ENCODE measurements at places on chromosomes 13 and 19.

DNA sequence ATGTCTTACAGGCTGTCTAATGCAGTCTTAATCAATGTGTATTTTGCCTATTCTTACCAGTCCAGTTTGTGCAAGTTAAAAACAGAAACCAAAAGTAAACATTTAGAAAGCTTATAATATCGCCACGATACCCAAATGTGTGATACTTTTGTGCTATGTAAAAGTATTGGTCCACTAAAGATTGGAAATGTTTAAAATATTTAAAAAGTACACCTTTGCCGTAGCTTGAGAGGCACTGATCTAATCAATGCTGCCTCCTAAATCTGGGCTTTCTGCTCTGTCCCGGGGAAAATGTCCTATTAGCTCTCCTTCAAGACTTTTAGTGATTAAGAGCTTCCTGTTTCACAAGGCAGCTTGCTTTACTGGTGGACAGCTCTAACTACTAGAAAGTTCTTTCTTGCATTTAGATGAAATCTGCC, 64.7 kb downstream of the DNAJC15 start:
- no peak for DNase-seq

DNA sequence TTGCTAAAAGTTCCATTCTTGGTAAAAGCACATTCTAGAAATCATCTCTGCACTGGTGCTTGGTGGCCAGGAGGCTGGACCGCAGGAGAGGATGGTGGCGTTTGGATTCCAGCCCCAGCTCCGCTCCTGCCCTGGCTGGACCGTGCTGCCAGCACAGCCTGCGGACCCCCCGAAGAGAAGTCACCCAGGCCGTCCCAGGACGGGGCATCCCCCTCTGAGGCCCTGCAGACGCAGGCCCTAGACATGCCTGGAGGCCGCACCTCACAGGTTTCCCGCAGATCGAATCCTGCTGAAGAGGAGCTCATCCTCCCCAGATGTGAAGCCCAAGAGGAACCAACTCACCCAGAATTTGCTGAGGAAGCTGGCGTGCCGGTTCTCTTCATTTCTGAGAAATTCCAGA, 159.0 kb downstream of the TEX29 start:
- no peak for DNase-seq

DNA sequence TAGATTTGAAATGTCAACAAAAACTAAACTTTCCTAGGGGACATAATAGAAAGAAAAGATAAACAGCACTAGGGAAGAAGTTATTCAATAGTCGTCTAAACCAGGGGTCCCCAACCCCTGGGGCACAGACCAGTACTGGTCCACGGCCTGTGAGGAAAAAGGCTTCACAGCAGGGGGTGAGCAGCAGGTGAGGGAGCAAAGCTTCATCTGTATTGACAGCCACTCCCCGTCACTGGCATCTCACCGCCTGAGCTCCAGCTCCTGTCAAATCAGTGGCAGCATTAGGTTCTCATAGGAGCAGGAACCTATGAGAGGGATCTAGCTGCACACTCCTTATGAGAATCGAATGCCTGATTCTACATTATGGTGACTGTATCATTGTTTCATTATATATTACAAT, 382.7 kb downstream of the MYO16 start:
- no peak for DNase-seq

DNA sequence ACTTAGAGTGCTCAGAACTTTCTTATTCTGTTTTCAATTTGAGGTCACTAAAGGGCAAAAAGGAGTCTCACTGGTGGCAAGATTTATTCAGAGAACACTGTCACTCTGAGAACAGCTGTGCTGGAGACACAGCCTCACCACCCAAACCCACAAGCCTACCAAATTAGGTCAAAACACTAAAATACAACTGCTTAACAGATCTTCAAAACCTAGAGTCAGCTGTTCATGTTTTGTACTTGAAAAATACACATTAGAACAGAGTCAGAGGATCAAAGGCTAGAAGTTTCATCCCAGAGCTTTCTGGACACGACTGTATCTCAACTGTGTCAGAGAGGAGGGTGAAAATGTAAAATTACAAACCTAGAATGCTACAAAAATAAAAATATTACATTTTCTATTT, 89.3 kb downstream of the MIPEP start:
- DNase-seq, result no peak

DNA sequence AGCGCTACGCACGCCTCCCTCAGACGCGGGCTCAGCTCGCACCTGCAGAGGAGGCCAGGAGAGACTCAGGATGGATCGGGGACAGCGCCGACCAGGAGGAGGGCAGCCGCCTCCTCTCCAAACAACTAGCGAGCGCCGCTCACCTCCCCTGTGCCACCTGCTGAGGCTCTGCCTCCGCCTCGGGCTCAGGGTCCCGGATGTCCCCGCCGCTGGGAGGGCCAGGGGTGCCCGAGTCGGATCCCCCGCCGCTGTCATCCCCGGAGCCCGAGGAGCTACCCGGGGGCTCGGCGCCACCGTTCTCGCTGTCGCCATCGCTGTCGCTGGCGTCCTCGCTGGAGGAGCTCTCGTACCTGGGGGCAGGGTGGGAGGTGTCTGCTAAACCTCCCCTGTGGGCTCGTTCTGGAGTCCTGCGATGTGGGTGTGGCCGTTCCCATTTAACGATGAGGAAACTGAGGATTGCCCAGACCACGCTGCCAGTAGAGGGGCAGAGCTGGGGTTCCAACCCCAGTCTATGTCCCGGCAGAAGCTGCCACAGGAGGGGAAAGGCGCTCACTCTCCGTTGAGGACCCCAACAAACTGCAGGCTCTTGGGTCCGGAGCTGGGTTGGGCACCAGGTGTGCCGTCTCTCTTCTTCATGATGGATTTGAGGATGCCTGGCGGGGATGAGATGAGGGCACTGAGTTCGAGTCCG, 9.2 kb downstream of the KANK3 start:
- no peak for DNase-seq

GRCh38 chr13:67518785-67519184, 288.6 kb upstream of the PCDH9 start:
- DNase-seq, result no peak

DNA sequence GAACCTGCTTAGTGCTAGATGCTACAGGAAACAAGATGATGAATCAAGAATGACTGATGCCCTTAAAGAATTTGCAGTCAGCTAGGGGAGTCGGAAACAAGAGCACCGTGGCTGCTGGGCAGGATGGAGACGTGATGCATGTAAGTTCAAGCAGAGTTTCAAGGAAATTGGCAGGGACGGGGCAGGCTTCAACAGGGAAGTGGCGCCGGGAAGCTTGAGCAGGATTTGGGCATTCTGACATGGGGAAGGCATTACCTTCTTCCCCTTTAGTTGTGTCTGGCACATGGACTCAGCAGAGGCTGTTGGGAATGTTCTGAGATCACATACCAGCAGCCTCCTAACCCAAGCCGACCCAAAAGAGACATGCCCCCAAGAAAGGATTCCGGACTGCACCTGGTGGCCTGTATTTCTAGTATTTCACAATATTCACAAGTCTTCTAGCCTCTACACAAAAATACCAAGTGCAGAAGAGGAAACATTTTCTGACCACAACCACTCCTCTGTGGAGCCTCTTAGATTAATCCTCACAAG, 138.2 kb downstream of the CRYL1 start:
- DNase-seq, result no peak

DNA sequence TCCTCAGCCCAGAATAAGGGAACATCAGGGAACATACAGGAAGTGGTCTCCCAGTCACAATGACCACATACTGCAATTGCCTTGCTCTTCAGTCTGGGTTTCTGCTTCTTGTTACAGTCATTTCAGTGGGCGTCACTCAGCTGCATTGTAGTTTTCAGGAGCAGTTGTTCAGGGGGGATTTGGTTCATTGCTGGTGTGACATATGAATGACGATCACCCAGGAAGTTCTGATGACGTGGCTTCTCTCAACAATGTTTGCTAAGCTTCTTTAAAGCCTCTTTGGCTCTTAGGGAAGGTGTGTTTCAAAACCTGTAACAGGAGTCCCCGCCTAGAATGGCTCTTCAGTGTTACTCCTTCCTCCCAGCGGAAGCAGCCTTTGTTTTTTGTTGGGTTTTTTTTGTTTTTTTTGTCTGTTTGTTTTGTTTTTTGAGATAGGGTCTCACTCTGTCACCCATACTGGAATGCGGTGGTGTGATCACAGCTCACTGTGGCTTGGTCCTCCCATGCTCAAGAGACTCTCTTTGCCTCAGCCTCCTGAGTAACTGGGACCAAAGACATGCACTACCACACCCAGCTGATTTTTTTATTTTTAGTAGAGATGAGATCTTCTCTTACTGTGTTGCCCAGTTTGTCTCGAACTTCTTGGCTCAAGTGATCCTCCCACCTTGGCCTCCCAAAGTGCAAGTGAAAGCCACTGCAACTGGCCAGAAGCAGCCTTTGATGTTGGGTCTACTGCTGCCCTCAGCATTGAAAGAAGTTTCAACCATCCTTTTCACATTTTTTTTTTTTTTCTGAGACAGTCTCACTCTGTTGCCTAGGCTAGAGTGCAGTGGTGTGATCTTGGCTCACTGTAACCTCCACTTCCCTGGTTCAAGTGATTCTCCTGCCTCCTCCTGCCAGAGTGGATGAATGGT, 1.4 kb upstream of the SCEL start:
- no peak for DNase-seq

GRCh38 chr19:21147540-21147939, 5.7 kb downstream of the ZNF431 start:
- no peak for DNase-seq

DNA sequence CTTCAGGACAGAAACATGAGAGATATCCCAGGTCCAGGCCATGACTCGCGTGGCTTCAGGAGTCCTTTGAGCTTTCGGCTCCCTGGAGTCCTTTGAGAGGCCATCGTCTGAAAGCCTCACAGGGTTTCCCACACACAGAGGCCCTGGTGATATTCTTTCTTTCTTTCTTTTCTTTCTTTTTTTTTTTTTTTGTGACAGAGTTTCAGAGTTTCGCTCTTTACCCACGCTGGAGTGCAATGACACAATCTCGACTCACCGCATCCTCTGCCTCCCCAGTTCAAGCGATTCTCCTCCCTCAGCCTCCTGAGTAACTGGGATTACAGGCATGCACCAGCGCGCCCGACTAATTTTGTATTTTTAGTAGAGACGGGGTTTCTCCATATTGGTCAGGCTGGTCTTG, 5.5 kb downstream of the SIN3B start:
- no peak for DNase-seq

DNA sequence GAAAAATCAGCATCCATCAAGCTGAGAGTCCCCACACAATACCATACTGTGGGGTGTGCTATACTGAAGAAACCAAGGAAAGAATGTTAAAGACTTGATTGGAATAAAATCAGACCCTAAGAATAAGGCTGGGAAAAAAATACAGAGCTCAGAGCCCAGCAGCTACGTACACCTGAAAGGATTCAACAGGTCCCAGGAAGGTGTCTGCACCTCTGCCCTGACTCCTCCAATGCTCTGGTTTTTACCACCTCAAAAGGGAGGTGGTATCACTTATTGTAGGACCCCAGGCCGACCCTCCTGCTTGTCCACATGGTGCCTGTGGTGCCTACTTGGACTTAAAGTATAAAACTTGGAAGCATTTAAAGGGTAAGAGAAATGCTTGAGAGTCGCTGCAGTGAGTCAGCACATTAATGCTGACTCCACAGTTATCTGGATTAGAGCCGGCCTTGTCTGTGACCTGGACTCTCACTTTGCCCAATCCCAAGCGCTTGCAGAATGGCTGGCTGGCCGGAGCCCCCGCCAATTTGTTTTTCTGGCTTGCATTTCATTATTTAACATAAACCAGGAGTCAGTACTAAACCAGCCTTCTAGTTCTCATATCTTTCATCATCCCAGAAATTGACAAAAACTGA, 110.1 kb downstream of the FGF14 start:
- DNase-seq, result no peak

DNA sequence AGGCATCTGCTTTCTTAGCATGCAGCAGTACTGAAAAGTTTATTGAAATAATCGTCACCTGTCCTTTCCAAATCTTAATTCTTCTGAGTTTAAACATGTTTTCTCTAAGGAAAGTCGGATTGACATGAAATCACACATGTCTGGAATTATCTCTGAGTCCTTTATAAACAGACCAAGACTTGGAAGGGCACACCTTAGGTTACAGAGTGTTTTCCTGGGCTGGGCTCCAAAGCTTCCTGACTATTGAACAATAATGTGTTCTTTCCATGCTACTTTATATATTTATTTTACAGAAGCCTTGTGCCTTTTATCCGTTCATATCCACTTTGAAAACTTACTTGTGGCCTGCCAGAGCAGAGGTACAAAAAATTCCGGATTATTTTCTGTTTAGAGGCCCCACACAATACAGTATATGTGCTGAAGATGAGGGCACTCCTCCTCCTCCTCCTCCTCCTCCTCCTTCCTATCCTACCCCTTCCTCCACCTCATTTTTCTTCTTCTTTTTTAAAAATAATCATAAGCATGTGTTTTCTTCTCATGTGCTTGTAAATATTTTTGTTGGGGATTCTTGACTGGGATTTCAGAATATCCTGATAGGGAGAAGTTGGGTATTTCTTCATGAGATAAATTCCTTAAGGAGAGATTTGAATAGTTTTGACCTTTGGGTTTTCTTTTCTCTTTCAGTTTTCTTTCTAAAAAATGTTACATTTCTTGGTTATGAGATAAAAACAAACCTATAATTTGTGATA, 52.3 kb downstream of the LRCH1 start:
- no peak for DNase-seq

DNA sequence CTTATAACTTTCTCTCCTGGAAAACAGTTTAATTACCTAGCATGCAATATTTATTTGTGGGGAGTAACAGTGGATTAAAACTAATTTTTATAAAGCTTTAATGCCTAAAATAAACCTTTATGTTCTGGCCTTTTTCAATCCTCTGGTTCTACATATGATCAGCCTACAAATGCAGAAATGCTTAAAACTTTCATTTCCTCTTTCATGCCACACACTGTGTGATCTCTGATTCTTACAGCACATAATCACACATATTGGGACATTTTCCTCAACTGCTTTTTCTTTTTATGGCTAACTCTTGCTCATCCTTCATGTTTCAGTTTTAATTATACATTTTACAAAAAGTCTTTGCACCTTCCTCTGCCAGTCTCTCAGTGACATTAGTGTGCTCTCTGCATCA, 910.8 kb upstream of the SLITRK6 start:
- DNase-seq, result no peak

DNA sequence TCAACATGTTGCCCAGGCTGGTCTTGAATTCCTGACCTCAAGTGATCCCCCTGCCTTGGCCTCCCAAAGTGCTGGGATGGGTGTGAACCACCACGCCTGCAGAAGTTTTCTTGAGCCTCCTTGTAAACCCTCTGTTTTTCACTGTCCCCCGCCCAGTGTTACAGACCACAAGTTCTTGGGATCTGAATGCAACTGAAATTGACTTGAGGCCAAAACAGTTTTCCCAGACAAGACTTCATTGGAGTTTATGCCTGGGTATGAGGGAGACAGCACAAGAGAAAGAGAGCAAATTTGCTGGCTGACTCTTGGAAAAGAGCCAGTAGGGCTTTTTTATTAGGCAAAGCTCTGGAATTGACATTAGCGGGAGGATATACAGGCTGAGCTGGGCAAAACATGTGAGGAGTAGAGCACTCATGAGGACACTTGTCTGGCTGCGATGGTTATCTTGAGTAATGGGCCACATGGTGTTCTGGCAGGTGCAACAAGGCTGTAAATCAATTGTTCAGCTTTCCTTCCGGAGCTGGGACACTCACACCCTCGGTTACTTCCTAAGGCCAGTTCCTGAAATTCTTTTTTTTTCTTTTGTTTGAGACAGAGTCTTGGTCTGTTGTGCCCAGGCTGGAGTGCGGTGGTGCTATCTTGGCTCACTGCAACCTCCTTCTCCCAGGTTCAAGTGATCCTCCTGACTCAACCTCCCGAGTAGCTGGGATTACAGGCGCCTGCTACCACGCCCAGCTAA, 12.7 kb upstream of the HNRNPL start:
- DNase-seq, result peak; percentile 71
